ENCODE measurements at places on chromosomes 13 and 19.

- DNase-seq, result no peak
Measured at GRCh38 chr13:97753942-97754670, 199.4 kb upstream of the IPO5 start.

DNA sequence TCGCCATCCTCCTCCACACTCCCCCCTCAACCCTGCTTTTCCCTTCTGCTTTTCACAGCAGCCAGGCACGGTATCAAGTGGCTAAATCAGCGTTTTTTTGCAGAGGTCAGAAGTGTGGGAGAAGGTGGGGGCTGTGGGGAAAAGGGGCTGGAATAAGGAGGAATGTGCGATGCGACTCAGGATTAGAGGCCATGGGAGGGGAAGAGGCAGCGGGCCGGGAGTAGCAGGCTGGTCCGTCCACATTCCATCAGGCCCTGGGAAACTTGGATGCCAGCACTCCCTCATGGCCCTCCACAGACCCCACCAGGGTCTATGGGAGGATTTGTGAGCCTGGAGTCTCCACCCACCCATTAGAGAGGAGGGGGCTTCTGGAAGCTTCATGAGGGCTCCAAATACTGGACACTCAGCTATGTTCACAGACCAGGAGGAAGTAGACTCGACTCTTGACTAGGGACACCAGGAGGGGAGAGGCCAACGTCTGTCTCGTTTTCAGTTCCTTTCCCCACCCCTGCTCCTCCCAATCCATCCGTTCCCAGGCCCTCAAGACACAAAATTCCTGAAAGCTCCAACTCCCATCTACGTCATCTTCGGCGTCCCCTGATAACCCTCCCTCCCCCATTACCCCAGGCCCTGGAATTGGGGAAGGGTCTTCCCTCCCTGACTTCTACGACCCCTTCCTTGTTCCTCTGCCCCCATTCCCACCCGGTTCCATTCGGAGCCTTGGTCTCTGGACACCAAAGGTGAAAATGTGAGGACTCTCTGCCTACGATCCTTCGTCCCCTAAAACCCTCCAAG, 3.3 kb upstream of the KCNC3 start:
- no peak for DNase-seq

- DNase-seq, result peak; percentile 80
Measured at GRCh38 chr13:35470671-35471661, 5.5 kb downstream of the MAB21L1 start.

GRCh38 chr13:24618011-24618955, 61.9 kb upstream of the ATP12A start:
- DNase-seq, result no peak

DNA sequence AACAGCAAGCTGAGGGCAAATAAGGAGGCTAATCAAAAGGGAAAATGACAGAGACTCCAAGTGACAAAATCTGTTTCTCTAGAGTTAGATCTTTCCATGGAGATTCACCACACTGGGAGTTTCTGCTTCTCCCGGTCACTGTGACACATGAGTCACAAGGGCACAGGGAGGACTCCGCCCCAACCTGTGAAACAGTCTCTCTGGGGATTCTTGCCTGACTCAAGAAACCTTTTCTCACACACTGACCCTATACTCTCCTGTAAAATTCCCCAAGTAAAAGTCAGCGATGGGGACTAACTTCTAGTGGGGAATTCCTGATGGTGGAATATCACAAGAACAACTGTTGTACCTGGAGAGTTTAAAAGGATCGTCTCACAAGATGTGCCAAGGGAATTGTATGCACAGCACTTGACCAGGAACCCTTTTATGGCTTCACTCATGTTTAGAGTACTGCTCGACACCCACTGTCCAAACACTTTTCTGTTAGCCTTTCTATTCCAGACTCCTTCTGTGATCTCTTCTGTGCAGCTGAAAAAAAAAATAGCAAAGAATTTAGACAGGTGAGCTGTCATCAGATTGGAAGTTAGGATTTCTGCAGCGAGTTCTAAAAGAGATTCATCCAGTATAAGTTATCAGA, 46.8 kb upstream of the URAD start:
- DNase-seq, result no peak

DNA sequence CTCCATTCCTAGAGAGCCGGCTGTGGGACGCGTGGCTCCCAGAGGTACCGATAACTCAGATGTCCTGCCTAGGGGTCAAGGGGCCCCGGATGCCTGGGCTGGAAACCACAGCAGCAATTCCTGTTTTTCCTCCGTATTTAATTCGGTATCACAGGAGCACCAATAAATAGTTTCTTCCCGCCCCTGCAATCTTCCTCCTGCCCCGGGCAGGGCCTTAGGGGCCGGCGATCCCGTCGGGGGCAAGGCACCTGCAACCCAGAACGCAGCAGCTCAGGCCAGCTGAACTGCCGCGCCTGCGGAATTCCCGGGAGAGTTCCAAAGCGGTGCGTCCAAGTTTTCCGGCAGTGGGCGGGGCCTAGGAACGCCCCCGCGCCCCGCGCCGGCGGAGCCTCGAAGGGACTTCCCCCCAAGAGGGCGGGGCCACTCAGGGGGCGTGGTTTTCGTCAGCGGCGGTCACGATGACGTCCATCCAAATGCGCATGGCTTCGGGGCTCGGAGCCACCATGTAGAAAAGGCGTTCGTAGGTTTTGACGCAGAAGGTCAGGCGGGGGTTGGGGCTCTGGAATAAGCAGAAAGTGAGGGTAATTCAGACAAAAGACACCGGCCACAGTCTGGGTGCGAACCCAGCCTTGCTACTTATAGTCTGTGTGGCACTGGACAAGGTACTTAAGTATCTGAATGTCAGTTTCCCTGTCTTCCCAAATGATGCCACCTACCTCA, 9.7 kb upstream of the LYPD3 start:
- DNase-seq, result peak; percentile 99

GRCh38 chr13:113853518-113854237, 10.2 kb downstream of the GAS6 start:
- no peak for DNase-seq

DNA sequence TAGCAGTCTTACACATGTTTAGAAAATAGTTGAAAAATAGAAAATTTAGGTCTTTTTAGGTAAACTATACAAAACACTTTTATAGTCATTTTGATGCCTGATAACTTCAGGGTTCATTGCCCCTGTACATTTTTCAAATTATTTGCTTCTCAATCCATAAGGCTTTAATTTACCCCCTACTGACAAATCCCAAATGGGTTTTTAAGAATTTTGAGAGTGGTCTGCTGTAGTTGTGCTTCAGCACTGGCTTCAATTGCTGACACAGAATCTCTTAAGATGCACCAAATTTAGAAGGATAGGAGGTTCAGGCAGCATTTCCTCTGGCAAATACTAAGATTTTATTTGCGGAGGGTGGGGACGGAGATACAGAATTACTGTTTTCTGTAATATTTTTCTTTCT, 89.4 kb downstream of the PCCA start:
- DNase-seq, result no peak

DNA sequence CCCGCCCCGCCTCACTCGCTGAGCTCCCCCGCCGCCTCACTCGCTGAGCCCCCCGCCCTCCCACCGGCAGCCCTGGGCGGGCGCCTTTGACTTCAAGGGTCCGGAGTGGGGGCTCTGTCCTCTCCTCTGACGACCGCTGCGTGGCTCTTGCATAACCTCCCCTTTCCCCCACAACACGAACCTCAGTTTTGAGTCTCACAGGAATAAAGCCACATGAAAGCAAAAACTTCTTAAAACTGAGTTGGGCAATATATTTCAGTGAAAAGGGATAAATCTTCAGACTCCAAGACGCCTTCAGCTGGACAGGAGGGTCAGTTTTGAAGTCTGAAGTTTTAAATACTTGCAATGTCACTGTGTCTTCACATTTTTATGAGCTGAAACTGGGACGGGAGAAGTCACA, 70.6 kb upstream of the C13orf46 start:
- DNase-seq, result no peak

DNA sequence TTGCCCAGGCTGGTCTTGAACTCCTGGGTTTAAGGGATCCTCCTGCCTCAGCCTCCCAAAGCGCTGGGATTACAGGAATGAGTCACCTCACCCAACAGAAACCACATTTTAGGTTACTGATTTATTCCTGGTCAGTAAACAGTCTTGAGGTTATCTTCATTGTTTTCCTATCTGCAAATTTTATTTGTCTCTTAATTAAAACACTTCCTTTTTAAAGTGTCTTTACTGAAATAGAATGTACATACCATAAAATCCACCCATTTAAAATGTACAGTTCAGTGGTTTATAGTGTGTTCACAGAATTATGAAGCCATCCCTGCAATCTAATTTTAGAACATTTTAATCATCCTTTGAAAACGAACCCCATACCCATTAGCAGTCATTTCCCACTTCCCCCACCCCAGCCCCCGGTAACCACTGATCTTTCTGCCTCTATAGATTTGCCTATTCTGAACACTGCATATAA, 63.0 kb downstream of the MAP4K1 start:
- no peak for DNase-seq

- DNase-seq, result no peak
Measured at GRCh38 chr19:23481043-23481442, 85.8 kb upstream of the ZNF91 start.

DNA sequence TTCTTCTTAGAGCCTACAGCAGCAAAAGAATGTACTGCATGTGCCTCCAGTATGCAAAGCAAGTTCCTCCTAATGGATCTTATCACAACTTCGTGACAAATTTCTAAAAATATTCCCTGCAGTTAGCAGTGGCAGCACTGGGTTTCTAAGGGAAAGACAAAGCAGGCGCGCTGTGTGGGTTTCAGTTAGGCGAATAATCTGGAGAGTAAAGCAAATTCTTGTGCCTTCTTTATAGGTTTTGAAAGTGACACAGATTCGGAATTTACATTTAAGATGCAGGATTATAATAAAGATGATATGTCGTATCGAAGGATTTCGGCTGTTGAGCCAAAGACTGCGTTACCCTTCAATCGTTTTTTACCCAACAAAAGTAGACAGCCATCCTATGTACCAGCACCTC, 167.9 kb downstream of the LMO7 start:
- no peak for DNase-seq

- DNase-seq, result peak; percentile 83
Measured at GRCh38 chr19:10288662-10289166, 1.0 kb upstream of the ICAM5 start.

GRCh38 chr13:79311386-79311785, 94.7 kb downstream of the RBM26 start:
- no peak for DNase-seq

DNA sequence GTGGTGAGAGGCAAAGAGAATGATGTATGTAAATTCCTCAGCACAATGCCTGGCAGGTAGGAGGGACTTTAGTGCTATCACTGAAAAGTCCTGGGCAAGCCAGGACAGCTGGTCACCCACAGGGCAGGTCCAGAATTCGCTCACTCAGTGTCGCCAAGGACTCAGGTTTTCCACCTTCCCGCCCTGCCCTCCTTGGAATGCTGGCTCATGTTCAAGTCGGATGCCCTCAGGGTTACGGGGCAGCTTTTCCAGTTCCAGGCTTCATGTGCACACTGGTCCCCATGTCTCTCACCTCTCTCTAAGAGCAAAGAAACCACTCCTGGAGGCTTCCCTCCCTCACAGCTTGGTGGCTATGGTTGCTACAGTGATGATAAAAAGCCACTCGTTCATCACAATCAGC, 24.8 kb upstream of the NAXD start:
- DNase-seq, result no peak

DNA sequence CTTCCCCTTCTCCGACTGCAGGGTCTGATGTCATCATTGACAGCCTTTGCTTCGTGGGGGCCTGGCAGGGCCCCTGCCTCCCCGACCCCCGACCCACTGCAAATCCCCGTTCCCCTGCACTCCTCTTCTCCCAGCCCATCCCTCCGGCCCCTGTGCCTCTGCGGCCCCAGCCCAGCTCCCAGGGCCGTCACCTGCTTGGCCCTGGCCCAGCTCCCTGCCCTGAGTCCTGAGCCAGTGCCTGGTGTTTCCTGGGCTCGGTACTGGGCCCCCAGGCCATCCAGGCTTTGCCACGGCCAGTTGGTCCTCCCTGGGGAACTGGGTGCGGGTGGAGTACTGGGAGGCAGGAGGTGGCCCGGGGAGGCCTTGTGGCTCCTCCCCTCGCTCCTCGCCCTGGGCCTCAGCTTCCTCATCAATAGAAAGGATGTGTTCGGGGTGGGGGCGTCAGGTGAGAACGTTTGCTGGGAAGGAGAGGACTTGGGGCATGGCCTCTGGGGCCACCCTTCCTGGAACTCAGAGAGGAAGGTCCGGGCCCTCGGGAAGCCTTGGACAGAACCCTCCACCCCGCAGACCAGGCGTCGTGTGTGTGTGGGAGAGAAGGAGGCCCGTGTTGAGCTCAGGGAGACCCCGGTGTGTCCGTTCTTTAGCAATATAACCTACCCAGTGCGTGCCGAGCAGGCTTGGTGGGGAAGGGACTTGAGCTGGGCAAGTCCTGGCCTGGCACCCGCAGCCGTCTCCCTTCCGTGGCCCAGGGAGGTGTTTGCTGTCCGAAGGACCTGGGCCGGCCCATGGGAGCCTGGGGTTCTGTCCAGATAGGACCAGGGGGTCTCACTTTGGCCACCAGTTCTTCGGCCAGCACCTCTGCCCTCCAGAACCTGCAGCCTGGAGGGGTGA, 15.9 kb upstream of the CELF5 start:
- DNase-seq, result no peak

- DNase-seq, result peak; percentile 97
Measured at GRCh38 chr19:11505504-11506100, at the start of gene ZNF653. Gene ZNF653, minus strand, starts transcription at chr19:11505839. Its CDS starts 53 bp downstream, at chr19:11505786.

DNA sequence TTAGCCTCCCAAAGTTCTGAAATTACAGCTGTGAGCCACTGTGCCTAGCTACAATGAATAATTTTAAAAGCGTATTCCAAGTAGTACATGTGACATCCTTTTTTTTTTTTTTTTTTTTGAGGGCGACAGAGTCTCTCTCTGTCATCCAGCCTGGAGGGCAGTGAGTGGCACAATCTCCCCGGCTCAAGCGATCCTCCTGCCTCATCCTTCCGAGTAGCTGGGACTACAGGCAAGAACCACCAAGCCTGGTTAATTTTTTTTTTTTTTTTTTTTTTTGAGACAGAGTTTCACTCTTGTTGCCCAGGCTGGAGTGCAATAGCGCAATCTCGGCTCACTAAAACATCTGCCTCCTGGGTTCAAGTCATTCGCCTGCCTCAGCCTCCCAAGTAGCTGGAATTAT, 3.8 kb upstream of the PRR12 start:
- no peak for DNase-seq

- no peak for DNase-seq
Measured at GRCh38 chr19:40452016-40452415, 7.9 kb upstream of the SERTAD3 start.

DNA sequence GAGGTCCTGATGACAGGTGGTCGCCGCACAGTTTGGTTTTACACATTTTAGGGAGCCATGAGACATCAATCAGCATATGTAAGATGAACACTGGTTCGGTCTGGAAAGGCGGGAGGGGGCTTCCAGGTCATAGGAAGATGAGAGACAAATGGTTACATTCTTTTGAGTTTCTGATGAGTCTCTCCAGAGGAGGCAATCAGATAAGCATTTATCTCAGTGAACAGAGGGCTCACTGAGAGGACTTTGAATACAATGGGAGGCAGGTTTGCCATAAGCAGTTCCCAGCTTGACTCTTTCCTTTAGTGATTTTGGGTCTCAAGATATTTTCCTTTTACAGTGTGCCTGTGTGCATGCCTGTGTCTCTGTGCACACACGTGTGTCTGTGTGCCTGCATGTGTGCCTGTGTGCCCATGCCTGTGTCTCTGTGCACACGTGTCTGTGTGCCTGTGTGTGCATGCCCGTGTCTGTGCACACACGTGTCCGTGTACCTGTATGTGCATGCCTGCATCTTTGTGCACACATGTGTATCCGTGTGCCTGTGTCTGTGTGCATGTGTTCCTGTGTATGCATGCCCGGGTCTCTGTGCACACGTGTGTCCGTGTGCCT, 35.5 kb upstream of the TMEM255B start:
- no peak for DNase-seq

All from SK-N-SH (cell line).